IPS DF 19.7 (cell line): ENCODE measurements at places on chromosomes 12 and 14.

DNA sequence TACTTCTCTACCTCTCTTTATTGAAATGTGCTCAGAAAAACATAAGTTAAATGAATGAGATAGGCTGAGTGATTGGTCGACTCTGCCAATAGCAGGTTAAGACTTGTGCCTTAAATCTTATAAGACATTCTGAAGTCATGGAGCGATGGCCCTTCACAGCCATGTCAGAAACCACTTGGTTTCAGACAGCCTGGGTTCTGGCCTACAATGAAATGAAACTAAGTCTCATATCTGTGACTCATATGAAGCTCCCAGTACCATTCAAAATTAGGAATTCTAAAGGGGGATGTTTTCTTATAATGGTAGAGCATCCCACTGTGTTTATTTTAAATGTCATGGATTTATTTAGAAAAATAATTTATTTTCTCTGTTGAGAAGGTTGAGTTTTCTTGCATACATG, 42.6 kb downstream of the PLXNC1 start:
- DNase-seq = no peak

- DNase-seq = no peak
These were observed 184.3 kb downstream of the ADGRD1 start for GRCh38 chr12:131137836-131138637.

- no peak for DNase-seq
These were observed 163.0 kb downstream of the BRMS1L start for GRCh38 chr14:35988972-35989690.

GRCh38 chr14:58876608-58877007, 238.8 kb downstream of the DACT1 start:
- no peak for DNase-seq

GRCh38 chr12:110957652-110958051, 37.3 kb upstream of the MYL2 start:
- no peak for DNase-seq

DNA sequence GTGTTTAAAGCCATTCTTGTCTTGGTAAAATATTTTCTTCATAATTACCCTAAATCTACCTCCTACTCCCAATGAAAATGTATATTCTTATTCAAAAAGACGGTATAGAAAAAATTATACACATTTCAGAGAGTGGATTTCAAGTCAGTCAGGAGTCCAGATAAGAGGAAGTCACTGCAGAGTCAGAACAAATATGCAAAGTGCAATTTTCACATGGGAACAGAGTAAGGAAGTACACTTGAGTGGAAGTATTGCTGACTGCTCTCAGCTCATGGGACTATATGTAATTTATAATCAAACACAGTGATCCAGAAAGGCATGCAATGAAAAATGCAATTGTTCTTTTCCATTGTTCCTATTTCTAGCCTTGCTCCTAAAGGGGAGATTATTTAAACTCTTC, 1128.0 kb downstream of the AACS start:
- no peak for DNase-seq

- DNase-seq = no peak
These were observed 164.5 kb downstream of the MGAT4C start for GRCh38 chr12:86091681-86092080.

DNA sequence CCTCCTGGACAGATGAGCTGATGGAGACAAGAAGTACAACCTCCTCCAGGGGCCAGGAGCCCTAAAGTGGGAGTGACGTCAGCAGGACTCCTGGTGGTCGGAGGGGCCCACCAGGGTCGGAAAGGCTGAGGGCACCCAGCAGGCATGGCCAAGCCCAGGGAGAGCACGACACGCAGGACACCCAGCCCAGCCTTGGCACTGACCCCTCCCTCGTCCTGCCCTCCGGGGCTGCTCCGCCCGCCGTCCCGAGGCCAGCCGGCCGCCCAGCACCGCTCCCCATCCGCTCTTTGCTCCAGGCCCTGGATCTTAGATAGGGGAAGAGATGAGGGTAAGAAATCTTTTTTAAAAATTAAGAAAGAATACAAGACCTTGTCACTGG, 14.4 kb upstream of the RPLP0 start:
- DNase-seq = no peak

GRCh38 chr14:79652513-79653307, 558.6 kb downstream of the DIO2 start:
- no peak for DNase-seq

- no peak for DNase-seq
These were observed 106.3 kb upstream of the FRMD6 start for GRCh38 chr14:51545396-51545795.

DNA sequence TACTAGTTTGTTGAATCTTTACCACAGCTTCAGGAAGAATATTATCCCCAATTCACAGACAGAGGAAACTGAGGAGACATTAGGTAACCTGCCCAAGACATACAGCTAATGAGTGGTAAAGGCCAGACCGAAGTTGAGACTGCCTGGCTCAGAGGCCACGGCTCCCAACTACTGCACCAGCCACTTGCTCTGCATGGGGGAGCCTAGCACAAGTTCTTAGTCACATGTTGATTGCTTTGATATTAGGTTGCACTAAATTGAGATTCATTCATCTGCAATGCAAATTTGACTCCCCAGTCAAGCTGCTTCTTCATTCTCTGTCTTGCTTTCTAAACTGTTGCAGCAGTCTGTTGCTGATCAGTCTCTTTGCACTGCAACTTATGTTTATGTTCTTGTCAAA, 25.9 kb upstream of the POLR3B start:
- no peak for DNase-seq

- no peak for DNase-seq
These were observed 71.2 kb downstream of the RASSF8 start for GRCh38 chr12:26029736-26030022.

- DNase-seq = no peak
These were observed 58.1 kb downstream of the SPTB start for GRCh38 chr14:64821651-64822050.

DNA sequence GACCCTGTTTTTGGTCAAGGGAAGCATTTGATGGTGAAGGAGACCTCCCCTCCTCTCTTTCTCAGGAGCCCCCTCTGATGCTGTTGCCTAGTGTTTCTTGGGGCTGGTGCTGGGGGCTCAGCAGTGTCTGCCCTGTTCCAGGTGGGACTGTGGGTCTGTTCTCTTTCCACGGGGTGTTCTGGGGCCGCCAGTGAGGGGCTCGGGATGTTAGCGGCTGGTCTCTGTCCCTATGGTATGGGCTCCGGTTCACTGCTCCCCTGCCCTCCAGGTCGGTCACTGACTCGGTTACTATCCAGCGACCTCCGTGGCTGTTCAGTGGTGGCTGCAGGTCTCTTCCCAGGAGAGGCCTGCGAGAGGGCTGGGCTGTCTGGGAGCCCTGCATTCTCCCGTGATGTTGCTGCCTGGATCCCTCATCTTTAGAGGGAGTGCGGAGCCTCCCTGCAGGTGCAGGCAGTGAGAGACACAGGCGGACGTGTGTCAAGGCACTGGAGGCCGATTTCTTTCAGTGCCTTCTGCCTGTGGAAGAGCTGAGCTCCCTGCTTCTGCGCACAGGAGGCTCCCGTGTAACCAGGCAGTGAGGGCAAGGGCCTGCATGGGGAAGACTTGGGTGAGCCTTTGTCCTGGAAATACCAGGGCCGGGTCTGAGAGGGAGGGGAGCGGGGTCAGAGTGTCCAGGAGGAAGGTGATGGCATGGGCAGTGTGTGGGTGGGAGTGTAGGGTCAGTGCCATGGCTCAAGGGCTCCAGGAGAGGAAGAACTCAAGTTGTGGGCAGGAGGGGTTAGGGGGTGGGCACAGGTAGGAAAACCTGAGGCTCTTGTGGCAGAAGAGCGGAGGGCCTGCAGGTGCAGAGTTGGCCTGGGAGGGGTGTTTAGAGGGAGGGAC, 362.6 kb downstream of the TMEM121 start:
- no peak for DNase-seq

- DNase-seq = no peak
These were observed 84.7 kb upstream of the CEP83 start for GRCh38 chr12:94544355-94544754.

DNA sequence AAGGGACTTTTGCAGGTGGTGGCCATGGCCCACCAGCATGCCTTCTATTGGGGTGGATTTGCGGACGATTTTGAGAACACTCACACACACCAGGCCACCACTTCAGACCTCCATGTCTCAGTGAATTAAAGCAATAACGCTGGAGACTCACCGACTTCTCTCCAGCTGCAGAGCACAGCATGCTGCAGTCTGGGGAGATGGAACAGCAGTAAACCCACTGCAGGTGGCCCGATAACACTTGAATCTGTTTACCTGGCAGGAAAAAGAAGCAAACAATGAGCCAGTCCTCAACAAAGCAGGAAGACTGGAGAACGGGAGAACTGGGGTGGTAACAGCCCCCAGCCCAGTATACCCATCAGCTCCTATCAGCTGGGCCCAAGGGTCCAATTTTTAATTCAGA, 21.6 kb downstream of the RFC5 start:
- DNase-seq = no peak

DNA sequence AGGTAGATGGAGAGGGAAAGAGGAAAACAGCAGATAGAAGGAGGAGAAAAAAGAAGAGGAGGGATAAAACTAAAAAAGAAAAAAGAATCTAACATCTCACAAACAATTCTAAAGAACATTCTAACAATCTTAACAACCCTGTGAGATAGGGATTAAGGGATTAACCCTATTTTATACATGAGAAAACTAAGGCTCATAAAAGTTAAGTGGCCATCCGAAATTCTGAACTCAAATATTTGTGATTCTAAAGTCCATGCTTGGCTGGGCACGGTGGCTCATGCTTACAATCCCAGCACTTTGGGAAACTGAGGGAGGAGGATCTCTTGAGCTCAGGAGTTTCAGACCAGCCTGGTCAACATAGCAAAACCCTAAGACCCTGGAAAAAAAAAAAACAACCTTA, 13.1 kb downstream of the KIF21A start:
- no peak for DNase-seq

DNA sequence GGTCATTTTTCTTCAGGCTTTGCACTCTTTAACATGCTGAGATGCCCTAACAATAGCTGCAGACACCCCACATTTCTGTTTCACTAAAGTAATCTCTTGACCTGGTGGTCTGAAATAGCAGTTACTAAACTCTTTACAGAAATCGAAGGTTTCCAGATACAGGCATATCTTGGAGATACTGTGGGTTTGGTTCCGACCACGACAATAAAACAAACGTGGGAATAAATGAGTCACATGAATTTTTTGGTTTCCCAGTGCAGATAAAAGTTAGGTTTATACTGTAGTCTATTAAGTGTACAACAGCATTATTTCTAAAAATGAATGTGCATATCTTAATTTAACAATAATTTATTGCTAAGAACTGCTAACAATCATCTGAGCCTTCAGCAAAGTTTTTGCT, 208.7 kb downstream of the EGLN3 start:
- DNase-seq = no peak

GRCh38 chr12:40688085-40688725, 4.0 kb upstream of the CNTN1 start:
- DNase-seq = no peak

GRCh38 chr12:26128168-26128567, 3.3 kb upstream of the BHLHE41 start:
- DNase-seq = no peak

DNA sequence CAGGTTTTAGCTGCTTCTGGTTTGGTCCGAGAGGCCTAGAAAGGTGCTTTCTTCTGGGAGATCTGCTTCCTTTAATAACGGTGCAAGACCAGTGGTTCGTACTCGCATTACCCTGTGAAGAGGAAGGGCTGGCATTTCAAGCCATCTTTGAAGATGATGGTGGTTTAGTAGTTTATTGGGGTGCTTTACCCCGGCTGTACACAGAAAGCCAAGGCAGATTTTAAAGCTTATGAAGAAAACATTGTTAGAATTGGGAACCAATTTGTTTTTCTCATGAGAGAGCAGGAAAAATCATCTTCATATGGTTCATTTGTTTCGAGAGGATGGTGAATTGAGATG, 3.6 kb downstream of the CCND2 start:
- no peak for DNase-seq

GRCh38 chr14:38716926-38717325, 386.1 kb downstream of the SEC23A start:
- no peak for DNase-seq

DNA sequence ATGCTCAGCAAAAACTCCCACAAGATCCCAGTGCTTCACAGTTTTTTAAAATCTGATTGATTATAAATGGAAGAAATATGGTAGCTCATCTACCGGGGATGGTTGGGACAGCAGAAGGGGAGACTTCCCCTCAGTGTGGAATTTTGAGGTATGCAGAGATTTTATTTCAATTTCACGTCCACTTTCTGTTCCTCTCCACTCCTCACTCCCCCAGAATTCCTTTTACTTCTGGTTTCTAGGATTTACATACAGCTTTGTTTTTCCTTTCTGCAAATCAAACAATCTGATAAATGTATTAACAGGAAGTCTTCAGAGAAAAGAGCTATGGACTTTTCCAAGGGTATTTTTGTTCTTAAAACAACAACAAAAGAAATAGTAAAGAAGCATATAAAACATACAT, 181.5 kb upstream of the ARHGAP5 start:
- DNase-seq = no peak

- DNase-seq = no peak
These were observed 34.7 kb upstream of the RTRAF start for GRCh38 chr14:51954657-51955056.

DNA sequence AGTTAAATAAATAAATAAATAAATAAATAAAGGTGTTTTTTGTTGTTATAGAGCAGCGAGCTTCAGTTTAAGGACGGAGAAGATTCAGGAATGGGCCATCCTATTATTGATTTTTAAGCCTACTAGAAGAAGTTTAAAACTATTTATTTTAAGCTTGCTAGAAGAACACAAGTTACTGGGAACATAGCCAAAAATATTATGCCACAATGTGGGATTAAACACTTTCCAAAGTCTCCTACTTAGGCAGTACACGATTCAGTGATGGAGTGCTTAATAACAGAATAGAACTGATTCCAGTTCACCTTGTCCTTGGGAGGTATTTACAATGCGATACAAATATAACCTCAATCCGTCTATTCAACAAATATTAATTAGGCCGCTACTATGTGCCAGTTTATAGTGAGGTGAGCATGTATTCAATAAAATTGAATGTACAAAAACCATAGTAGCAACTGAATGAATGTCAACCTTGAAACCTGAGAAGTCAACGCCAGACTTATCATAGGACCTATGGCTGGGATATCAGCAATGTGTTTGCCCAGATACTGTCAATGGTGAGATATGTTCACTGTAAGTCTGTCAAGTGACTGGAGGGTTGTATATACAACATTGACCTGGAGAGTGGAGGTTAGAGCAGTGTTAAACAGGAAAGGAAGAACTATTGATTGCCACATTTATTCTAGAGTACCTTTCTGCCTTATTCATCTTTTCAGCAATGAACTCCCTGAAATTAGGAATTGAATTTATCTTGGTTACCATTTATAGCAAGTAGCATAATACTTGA, 486.4 kb downstream of the TMTC2 start:
- DNase-seq = no peak

DNA sequence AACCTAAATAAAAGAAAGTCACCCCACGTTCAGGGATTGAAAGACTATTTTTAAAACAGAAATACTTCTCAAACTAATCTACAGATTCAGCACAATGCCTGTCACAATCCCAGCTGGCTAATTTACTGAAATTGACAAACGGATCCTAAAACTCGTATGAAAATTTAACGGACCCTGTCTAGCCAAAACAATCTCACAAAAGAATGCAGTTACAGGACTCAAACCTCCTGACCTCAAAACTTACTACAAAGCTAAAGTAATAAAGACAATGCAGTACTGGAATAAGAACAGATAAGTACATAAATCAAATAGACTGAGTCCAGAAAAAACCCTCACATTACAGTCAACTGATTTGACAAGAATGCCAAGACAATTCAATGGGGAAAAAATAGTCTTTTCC, 48.8 kb downstream of the IPO8 start:
- DNase-seq = no peak
